Lung microvascular endothelial cell (primary cell): ENCODE measurements at places on chromosomes 1 and 21.

GRCh38 chr1:100455478-100456072, 82.4 kb upstream of the GPR88 start:
- DNase-seq, result peak; percentile 26

DNA sequence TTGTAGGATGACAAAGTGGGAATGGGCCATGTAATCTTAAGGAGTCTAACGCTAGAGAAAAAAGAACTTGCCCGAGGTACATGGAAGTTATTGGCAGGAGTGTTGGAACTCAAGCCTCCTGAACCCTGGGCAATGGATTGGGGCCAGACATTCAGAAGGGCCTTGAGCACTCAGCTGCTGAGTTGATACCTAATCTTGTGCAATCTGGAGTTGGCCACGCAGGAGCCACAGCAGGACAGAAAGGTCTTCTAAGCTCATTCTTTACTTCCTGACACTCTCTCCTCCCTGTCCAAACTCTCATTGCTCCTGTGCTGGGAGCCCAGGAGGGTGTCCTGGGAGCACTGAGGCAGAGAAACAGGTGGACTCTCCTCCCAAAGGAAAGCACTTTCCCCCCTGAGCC, 25.1 kb upstream of the CSF1 start:
- no peak for DNase-seq

DNA sequence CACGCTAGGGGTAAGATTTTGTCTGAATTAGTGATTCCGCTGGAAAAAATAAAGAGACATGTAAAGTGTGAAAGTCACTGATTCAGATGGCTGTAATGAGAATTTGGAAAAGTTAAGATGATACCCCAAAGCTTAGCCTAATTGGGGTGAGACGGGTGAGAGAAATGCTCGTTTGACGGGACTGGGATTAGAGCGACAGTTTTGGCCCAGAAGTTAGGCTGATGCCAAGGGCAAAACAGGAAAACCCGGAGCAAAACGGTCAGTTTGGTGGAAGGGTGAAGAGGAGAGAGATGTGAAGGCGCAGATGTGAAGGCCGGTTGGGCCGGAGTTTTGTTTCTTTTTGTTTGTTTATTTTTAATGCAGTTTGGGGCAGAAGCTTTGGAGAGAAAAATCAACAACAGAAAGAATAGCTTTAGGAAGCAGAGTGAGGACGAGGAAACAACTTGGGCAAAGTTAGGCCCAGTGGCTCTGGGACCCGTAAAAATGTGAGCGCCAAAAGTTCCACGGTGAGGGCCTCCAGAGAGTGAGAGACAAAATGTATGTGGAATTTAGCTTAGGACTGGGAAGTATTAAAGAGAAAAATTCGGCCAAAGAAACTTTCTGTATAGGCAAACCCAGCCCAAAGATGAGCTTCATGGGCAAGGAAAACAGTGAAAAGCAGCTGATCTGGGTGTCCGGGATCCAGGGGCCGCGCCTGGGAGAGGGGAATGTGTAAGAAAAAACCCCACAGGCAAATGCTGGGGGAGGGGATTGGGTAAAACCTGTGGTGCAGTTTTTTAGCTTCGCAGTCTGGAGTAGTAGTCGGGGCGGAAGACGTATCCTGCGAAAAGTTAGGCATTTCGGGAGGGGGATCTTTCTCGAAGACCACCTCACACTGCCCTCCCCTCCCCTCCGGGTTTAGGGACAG, 1.2 kb downstream of the DMRTA2 start:
- DNase-seq, result no peak

DNA sequence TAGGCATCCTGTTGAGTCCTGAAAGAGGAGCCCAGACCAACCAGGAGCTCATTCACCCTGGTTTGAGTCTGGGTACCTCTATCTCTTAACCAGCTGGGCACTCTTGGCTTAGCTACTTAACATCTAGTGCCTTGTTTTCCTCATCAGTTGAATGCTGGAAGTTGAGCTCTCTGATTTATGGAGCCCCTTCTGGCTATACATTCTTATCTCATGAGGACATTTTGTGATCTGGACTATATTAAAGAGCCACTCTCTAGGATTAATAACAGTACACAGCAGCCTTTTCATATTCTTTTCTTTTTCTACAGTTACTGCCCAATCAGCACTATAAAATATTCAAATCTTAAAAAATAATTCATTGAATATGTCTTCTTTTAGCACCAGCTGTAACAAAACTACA, 296.9 kb upstream of the RUNX1 start:
- DNase-seq, result no peak

DNA sequence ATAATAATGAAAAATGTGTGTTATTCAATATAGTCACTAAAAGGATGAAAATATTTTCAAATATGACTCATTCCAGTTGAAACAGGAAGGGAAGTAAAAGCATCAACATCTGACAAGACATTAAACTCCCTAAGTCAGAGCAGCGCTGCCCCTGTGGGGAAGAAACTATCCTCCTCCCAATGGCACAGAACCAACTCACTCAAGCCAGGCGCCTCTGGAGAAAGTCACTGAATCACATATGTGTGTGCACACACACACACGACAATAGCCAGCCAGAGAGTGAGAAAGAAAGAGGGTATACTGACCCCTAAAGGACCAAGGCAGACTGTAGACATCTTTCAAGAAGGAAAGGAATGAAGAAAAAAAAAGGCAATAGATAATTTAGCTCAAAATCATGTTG, 126.9 kb downstream of the SETD4 start:
- peak; percentile 89 for DNase-seq

- no peak for DNase-seq
These were observed 86.2 kb upstream of the ZBTB18 start for GRCh38 chr1:243964915-243965314.

GRCh38 chr1:219813294-219813693, 115.1 kb downstream of the SLC30A10 start:
- no peak for DNase-seq

GRCh38 chr21:14617871-14618270, 71.8 kb upstream of the SAMSN1 start:
- no peak for DNase-seq

DNA sequence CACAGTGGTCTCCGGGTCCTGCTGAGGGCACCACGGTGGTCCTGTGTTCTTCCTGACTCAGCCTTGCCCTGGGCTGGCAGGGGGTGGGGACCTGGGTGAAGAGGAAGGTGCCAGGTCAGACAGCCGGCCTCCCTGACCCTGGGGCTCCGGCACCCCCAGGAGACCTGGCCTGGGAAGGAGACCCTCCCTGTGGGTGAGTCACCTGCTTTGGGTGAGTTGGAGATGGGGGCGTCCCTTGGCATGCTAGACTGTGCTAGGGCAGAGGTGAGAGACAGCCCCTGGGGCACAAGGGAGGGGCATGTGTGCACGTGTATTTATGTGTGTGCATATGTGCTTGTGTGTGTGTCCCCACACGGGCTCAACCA, 23.4 kb downstream of the SPSB1 start:
- DNase-seq, result no peak

DNA sequence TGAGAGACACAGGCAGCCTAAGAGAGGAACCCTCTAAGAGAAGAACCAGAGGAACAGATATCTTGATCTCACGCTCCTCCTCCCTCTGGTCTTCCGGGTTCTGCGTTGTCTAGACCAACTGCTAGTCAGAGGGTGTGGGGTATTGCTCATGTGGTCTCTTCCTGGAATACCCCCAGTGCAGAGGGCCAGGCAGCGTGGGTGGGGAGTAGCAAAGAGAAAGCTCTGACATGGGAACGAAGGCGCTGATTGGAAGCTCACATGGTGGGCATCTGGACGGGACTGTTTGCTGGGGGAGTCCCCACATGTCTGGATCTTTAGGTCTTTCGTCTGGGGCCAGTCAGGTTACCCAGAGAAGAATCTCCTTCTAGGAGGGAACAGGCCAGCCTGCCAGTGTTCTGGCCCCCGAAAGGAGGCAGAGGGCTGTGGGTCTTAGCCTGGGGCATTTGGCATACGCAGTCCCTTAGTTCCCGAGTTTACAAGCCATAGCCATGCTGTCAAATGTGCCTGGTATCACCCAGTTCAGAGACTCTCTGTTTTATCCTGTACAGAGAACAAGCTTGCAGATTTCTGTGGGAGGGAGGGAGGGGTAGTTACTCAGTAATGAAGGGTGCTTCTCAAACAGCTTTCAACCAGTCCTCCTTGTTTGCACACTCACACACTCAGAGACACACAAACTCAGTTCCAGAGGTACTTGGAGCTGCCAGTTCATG, 18.3 kb upstream of the IL6R start:
- DNase-seq, result no peak

DNA sequence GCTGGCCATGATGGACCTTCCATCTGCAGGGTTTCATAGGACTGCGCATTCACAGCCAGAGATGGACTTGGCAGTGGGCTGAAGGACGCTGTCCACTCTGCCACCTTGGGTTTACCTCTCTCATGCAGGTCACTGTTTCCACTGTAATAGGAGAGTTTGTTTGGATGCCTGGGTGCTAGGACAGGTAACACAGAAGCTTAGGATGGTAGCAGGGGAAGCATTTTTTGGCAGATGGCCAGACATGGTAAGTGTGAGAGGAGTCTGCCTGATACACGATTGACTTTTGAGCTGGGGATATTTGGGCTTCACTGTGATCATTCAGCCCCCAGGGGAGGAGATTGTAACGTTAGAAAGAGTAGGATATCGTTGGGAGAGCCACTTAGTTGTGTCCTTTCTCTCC, 11.8 kb downstream of the PSEN2 start:
- no peak for DNase-seq

- no peak for DNase-seq
These were observed 19.8 kb downstream of the COL6A2 start for GRCh38 chr21:46117586-46118315.

DNA sequence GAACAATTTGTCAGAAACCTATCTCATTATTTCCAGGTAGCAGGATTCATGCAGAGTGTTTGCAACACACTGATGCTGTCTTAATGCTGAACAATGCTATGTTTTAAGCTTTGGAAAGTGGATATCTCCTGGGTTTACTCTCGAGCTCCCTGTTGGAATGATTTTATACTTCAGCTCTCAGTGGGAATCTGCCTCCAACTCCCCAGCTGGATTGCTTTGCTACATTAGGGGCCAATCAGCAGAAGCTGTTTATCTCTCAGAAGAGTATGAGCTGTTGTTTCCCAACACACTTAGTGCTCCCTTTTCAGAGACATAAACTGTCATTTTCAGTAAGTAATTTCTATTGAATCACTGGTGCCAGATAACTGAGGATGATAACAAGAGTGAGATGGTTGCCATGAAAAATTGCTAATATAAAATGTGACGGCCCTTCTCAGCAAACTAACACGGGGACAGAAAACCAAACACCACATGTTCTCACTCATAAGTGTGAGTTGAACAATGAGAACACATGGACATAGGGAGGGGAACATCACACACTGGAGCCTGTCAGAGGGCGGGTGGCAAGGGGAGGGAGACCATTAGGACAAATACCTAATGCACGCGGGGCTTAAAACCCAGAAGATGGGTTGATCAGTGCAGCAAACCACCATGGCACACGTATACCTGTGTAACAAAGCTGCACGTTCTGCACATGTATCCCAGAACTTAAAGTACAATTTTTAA, 265.9 kb upstream of the RUNX1 start:
- no peak for DNase-seq

- no peak for DNase-seq
These were observed 31.5 kb downstream of the PAPPA2 start for GRCh38 chr1:176494436-176494835.

DNA sequence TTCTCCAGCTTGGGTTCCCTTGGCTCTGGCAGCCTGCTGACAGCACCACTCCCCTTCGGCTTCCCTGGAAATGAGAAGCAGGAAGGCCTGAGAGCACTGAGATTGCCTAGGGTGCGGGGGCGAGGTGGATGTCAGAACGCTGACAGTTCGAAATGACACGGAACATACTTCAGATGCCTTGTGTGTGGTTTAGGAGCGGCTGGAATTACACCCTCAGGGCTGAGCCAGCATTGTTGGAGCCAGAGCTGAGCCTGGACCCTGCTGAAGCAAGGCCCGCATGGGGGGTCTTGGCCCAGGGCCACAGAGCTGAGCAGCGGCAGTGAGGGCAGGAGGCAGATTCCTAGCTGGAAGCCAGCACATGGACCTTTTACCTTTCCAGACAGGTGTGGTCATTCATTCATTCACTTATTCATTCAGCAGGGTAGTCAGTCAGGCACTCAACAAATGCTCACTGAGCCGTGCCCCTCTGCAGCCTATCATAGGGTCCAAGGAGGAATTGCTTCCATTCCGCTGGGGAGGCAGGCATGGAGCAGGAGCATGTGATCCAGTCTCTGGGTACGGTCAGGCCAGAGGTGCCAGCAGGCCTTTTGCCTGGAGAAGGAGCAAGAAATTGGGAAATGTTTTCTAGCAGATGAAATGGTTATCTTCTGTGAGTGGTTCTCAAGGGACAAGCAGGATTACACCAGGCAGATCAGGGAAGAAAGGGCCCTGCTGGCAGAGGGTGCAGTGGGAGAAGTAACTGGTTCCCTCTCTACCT, 6.6 kb upstream of the FOXE3 start:
- no peak for DNase-seq

GRCh38 chr1:17027403-17027802, 15.7 kb upstream of the ATP13A2 start:
- DNase-seq, result no peak

DNA sequence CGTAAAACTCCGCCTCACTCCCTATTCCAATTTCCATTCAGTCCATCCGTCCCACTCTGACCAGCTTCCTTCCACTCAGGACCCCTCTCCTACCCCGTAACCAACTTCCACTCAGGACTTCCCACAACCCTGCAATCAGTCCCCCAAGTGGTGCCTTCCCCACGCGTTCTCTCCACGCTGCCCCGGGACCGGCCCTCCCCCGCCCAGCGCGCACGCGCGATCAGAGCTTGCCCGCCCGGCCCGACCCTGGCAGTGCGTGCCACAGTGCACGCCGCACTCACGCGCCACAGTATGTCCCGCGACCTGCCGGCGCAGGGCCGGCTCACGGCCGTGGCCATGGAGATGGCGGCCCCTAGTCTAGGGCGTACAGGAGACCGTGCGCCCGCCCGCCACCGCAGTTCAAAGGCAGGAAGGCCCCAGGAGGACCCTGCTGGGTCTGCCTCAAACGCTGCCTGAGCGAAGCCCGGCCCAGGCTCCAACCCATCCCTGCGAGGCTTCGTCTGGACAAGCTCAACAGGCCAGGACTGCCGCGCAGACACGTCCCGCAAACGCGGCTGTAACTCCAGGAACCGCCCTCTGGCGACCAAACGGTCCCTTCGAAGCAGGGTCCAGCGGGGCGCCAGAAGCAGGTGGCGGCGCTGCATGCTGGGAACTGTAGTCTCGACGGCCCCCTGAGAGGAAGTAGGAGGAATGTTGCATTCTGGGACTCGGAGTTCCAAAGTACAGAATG, at the start of gene NDC1:
NDC1 (minus strand) TSS at position 373 of the 730 bp plus-strand sequence; CDS start at position 338, 35 bp downstream.
- DNase-seq, result peak; percentile 96

DNA sequence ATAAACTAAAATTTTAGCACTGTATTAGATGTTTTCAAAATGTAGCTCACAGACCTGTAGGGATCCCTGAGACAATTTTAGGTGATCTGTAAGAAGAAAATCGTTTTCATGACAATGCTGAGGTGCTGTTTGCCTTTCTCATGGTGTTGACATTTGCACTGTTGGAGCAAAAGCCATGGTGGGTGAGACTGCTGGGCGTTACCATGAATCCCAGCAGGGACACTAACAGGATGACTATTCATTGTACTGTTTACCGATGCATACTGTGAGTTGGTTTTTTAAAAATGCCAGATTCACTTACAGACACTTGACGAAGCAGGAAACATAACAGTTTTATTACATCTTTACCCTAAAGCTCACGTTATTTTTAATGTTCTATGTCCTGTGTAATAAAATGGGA, 468.5 kb downstream of the PCP4 start:
- no peak for DNase-seq

GRCh38 chr1:179142889-179143299, 61.0 kb downstream of the TOR3A start:
- peak; percentile 97 for DNase-seq
